ENCODE measurements at places on chromosomes 2 and 18.

DNA sequence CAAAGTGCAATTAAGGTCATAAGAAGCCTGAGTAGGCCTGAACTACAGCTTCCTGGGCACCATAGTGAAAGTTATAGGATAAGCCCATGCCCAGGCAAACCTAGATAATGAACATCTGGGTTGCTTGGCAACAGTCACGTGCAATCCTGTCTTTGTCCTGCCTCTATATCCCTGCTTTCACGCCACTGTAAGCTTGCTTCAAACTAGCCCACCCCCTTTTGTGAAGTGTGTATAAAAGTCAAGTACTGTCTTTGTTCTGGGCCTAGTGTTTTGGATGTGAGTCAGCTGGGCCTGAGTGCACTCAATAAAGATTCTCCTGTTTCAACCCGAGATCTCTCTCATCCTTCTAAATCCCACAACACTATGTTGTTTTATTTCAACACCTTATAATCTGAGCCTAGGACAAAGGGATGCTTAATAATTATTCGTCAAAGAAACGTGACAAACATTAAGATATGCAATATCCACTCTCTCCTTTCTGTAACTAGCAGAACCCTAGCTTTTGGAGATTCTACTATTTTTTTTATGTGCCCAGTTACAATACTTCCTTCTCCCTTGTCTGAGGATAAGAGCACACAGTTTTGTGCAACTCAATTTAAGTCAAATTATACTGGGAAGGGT is 927.8 kb downstream of the SUCLG1 start:
- DNase-seq: no peak

DNA sequence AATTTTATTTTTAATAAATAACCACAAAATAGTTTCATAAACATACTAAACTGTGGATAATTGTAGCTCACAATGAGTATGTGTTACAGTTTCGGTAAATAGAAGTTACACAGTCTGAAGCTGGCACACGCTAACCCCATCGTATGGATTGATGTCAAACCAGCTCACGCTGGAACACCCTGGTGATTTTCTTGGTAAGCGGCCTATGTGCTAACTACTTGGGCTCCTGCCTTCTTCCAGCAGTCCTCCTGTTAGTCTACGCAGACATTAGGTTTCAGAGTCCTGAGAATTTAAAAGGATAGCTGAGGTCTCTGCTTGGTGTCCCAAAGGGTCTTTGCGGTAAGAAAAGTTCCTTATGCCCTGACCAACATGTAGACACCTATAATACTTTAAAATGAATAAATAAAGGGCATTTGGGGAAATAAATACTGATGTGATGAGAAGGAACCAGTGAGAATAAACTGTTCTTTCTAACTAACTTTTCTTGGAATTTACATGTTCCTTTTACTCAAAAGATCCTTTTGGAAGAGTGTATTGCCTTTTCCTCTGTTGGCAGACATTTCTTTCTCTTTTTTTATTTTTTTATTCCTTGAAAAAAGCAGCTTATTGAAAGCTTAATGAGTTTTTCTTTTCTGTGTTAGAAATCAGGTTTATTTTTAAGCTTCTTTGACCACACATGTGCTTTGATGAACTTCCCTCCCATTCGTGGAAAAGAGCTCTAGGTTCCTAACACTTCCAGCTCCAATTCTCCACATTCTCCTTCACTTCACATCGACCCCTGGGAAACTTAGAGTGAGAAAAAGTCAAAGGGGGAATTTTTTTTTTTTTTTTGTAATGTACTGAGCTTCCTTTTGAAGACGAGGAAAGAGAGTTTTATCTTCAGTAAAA is 322.2 kb downstream of the IRS1 start:
- DNase-seq: no peak

DNA sequence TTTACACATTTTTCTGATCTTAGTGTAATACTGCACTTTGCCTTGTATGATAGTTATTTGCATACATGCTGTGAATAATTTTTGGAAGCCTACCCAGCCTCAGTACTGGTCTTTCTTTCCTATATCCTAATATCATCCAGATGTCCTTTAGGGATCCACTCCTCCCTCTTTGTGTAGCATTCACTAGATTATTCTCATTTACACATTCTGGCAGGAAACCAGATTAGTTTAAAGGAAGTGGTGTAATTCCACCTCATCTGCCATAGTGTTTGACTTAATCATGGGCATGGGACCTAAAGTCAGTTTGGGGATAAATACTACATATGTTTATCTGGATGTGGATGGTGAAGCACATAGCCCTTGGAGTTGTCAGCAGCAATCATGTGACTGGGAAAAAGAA is 444.9 kb upstream of the MAP2 start:
- peak; percentile 6 for DNase-seq

- DNase-seq: peak; percentile 4
Observed at GRCh38 chr2:121635371-121635770, 13.9 kb downstream of the CLASP1 start.

GRCh38 chr2:127661072-127661649 is 14.2 kb downstream of the LIMS2 start:
- no peak for DNase-seq

GRCh38 chr2:85788603-85789002 is 34.8 kb downstream of the ATOH8 start:
- no peak for DNase-seq

DNA sequence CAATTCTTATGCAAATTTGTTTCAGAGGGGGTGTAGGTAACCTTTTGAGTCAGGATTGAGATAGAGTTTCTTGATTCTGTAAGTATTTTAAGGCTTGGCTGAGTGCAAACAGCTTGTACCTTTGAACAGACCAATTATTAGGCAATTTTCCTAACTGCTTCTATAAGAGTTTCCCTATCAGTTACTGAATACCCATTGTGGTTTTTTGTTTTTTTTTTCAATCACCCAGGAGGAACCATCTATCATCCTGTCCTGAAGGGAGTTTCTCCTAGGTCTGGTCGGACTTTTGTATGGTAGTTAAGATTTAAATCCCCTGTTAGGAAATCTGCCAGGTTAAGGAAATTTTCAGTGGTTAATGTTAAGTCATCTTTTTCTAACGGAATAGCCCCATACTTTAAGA is 319.4 kb upstream of the SLC39A10 start:
- DNase-seq: no peak

GRCh38 chr2:11990576-11990975 is 244.1 kb downstream of the LPIN1 start:
- no peak for DNase-seq
